ENCODE measurements at places on chromosomes 13 and 19.

DNA sequence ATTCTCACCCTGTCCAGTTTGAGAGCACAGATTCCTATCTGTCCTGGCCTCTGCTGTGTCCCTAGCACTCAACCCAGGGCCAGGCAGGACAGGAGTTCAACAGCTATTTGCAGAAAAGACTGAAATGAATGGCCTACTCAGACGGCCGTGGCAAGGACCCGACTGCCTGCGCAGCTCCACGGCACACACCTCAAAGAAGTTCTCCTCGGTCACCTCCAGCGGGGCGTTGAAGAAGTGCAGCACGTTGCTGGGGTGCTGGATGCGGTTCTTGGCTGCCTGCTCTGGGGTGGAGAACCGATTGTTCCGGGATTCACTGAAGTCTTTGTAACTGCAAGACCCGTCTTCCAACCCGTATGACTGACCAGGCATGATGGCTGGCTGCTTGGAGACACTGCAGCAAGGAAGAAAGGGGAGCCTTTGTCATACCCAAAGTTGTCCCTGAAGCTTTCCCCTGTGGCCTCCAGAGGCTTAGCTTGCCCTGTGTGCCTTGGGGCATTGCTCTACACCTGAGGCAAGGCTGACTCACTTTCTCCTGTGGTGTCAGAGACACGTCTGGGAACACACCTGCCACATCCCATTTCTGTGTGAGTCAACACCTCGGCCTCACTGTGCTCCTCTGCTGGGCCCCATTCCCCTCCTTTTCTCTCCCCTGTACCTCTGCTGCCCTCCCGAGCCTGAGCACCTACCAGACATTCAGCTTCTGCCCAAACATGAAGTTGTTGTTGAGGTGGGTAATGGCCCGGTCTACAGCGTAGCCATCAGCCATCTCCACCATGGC lies 6.8 kb upstream of the ECH1 start:
- DNase-seq = no peak

DNA sequence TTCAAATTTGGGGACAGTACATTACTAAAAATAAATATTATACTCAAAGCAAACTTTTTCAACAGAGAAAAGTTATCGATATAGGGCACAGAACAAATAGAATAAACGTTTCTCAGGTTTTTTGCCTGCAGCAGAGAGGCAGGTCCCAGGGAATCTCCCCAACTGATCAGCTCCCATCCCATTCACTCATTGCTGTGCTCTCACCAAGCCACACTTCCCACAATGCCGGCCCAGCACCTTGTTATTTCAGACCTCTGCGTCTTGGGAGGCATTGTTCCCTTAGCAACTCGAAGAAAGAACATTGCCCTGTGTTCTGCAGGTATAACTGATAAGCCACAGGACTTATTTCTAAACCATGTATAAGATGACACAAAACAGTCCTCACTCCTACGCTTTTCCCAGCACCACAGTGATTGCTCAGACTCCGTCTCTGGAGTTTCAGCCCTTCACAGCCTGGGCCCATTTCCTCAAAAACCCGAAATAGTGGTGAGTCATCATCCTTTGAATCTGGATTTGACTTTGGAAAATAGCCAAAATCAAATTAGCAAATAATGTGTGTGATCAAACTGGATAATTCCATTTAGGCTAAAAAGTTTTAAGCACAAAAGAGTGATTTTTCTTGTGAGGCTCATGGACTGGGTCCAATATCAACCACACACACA lies 100.4 kb downstream of the DCLK1 start:
- no peak for DNase-seq

DNA sequence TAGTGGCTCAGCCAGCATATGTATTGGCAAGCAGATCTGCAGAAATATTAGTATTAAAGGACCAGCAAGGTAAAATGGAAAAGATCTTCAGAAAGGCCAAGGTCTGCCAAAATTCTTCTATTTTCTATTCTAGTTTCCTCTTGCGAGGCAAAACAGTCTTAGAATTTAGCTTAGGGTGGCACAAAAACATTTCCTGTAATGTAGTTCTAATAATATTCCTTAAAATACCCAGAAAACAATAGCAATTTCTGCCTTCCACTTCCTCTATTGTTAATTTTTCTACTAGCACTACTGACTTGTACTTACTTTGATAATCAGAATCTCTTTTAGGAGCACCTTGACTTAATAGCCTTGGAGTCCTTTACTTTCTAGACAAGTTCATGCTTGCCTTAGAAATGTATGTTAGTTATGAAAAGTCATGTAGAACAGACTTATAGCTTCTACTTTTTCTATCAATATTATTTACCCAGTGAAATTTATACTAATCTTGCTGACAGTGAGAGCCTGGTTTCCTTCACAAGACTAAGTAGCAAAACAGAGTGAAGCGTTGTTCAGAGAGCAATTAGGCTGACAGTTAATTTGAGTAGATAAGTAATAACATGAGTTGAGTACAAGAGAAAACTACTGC lies 23.9 kb upstream of the LPAR6 start:
- DNase-seq = no peak

DNA sequence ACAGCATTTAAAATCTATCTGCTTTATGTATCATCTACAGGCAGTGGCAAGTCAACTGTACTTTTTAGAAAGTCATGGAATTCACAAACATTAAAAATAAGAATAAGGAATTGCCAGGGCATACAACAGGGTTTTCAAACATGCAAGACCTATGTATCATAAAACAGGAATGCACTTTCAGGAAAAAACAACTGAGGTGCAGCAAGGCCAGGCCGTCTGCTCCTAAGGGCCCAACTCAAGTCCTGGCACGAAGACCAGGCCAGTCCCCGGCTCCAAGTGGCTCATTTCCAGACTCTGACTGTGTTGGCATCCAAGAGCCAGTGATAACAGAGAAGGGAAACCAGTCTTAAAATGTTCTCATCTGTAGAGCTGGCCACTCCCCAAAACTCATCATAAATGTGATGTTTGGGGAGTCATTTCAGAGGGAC lies 7.1 kb downstream of the RFX2 start:
- no peak for DNase-seq

GRCh38 chr13:111912991-111913760 lies 153.8 kb upstream of the SOX1 start:
- peak; percentile 88 for DNase-seq

- peak; percentile 22 for DNase-seq
These were observed at the start of gene CERS1 for GRCh38 chr19:18895824-18896341. TSS of gene CERS1 (minus strand) at chr19:18896158. CDS start at chr19:18896072, 86 bp downstream.

DNA sequence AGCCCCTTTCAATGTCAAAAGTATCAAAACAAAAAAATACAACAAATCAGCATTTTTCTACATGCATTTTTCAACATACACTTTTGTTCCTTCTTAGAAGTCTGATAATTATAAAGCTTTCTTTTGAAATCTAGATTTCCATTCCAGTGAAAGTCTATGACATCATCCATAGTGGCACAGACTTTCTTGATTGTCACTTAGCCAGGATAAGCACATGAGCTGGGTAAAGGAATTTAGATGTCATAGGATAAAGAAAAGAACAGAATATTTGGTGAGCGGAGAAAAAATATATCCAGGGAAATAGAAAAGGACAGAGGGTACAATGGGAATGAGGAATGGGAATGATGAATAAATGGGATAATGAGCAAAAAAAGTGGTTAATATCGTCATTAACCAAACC lies 15.1 kb upstream of the TRPC4 start:
- DNase-seq = no peak

- DNase-seq = no peak
These were observed 31.2 kb downstream of the ZNF536 start for GRCh38 chr19:30403203-30403985.

GRCh38 chr13:103078158-103078557 lies 11.9 kb upstream of the SLC10A2 start:
- DNase-seq = no peak

- no peak for DNase-seq
These were observed 56.8 kb downstream of the RAP2A start for GRCh38 chr13:97490702-97491307.

DNA sequence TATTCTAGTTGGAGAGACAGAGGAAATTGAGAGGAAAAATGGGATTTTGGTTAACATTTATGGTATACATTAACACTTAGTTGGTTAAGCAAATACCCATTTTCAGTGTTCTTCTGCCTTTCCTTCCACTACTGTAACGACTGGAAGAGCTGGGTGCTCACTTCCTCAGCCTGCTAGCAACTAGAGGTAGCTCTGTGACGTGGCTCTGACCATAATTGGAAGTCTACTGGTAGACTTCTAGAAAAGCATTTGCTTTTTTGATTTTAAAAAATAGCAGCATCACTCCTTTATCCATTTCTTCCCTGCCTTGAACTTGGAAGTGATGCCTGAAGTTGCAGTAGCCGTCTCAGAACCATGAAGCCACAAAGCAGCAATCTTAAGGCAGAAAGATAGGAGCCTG lies 15.9 kb downstream of the NHLRC3 start:
- DNase-seq = no peak

- DNase-seq = peak; percentile 15
These were observed 20.3 kb downstream of the LNX2 start for GRCh38 chr13:27599845-27600553.

DNA sequence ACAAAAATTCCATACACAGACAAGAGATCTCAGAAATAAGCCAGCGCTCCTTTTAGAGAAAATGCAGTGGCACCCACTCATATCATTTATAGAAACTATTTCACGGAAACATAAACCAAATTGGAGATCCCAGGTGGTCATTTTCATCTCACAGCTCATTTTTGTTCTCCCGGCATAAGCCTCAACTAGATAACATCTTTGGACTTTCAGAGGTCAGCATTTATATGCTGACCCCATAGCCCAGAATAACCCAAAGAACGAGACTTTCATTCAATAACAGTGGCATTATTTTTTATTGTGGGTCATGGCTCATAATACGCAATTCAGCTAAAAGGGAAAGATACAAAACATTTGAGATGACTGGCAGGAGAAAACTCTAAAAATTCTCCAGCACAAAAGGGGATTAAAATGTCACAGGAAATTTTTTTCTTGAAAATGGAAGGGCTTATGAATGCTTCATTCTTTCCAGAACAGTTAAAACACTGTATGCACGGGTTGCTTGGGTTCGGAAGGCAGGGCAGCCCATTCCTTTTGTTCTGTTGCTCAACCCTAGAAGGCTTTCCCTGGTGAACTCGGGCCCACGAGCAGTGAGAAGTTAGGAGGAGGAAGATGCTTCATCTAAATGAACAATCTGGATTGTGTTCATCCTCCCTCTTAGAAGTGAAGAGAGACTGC lies 24.0 kb downstream of the STARD13 start:
- DNase-seq = no peak

GRCh38 chr19:30521937-30522336 lies 149.8 kb downstream of the ZNF536 start:
- DNase-seq = no peak

DNA sequence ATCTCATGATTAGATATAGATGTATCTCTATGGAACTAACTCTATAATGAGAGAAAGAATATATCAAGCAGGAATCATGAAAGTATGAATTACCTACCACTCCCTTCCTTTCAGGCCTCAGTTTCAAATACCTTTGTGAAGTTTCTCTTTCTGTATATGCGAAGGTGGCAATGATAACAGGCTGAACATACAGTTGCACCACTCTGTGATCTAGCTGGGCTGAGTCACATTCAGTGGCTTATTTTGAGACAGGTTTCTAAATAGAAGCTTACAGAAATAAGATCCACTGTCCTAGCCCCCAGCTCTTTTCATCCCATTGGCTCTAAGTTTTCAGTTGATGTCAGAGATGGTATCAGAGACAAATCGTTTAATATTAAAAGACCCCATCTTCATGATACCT lies 662.0 kb downstream of the SLITRK1 start:
- no peak for DNase-seq

DNA sequence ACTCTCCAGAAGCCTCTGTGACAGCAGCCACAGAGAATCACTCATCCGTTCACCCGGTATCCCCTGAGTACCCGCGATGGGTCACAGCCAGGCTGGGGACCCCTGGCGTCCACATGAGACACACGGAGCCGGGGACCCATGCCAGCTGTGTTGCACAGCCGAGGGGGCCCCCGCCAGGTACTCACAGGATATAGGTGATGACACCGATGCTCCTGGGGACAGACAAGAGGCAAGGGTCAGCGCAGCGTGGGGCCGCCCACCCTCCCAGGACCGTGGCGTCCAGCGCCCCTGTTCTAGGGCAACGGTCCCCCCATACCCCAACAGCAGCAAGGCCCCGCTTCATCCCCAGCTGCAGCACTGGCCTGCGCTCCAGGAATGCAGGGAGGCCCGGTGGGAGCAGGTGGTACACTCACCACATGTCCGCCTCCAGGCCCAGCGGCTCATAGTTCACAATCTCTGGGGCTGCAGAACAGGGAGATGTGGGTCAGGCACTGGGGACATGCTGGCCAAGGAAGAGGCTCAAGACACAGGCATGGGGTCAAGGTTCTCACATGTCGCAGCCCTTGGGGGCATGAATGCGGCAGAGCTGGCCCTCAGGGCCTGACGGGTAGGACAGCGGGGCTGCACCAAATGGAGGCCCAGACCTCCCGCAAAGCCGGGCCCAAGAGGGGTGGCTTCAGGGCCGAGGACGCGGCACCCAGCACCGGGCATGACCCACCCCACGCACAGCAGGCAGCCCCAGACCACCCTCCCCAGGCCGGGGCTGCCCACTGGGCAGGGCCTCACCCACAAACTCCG lies 7.2 kb downstream of the DAPK3 start:
- peak; percentile 15 for DNase-seq
